T-helper 17 cell (primary cell): ENCODE measurements at places on chromosomes 4 and X. TPM values are rescaled to one million over a fixed set of nuclear protein-coding genes. Genes with fewer than 3 reads are reported as not detected.

The FOXO4 gene
- total RNA-seq = 23.4 TPM

The FHDC1 gene
- total RNA-seq = 0.10 TPM

The MAGEC2 gene
- not detected for total RNA-seq

The NAP1L3 gene
- total RNA-seq = 5.0 TPM

The S100G gene
- total RNA-seq = not detected
